ENCODE measurements at places on chromosomes 4 and X.

DNA sequence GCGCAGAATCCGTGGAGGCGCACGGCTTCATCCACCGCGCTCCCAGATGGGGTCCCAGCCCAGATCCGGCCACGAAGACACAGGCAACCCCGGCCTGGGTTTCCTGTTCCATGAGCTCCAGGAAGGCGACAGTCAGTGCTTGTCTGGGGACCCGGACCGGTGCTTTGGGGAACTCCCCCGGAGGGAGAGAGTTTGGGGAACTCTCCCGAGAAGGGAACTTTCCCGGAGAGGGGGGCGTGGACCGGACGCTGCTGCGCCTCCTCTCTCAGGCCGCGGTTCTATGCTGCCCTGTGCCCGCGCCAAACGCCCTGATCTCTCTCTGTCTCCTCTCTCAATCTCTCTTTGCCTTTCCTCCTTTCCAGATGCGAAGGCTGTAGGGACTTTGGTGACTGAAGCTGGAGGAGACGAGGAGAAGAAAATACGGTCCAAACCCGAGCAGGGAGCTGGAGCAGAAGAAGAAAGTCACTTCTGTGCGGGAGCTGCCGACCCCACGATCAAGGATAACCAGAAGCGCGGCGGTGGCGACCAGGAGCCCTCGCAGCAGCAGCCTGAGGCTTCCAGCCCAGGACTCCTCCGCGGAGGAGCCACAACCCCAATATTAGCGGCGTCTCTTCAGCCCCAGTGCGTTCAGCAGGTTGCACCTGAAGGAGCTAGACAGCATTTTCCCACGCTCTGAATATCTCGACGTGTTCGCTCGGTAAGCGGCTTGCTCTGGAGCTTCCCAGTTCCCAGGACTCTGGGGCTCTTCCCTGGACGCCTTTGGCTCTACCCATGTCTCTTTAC lies 47.6 kb upstream of the NKAP start:
- no peak for DNase-seq

- no peak for DNase-seq
Measured at GRCh38 chr4:74188912-74189311, 31.0 kb downstream of the MTHFD2L start.

GRCh38 chr4:17463606-17464005 lies 48.3 kb downstream of the QDPR start:
- no peak for DNase-seq

- DNase-seq = no peak
Measured at GRCh38 chrX:38796946-38797345, 4.3 kb upstream of the MID1IP1 start.

DNA sequence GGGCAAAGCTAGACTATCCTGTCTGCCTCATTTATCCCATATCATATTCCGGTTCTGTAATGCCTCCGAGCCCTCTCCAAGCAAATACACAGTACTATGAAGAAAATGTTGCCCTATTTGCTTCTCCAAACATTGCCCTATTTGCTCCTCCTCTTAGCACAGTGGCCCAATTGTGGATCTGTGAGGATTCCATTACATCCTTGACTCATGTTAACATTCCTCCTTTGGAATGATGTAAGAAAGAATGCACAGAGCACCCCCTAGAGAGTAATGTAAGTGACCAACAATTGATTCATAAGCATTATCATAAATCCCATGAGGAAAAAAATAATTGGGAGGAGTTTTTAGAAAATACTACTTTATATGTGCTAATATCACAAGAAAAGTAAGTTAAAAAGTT lies 11.3 kb upstream of the BTC start:
- no peak for DNase-seq

- DNase-seq = no peak
Measured at GRCh38 chrX:39506131-39506530, 591.6 kb downstream of the BCOR start.

Data from T-helper 2 cell treated with Interferon-gamma antibody and Interleukin-4, amounts not matched to agents 5 μg/mL and 100 μg/mL, for 36 hours (primary cell).